ENCODE measurements at places on chromosomes 3 and 15.

- no peak for DNase-seq
These were observed at the start of gene KNG1 for GRCh38 chr3:186717039-186717457. Gene KNG1, plus strand, starts transcription at chr3:186717359. Its CDS starts 184 bp downstream, at chr3:186717543.

DNA sequence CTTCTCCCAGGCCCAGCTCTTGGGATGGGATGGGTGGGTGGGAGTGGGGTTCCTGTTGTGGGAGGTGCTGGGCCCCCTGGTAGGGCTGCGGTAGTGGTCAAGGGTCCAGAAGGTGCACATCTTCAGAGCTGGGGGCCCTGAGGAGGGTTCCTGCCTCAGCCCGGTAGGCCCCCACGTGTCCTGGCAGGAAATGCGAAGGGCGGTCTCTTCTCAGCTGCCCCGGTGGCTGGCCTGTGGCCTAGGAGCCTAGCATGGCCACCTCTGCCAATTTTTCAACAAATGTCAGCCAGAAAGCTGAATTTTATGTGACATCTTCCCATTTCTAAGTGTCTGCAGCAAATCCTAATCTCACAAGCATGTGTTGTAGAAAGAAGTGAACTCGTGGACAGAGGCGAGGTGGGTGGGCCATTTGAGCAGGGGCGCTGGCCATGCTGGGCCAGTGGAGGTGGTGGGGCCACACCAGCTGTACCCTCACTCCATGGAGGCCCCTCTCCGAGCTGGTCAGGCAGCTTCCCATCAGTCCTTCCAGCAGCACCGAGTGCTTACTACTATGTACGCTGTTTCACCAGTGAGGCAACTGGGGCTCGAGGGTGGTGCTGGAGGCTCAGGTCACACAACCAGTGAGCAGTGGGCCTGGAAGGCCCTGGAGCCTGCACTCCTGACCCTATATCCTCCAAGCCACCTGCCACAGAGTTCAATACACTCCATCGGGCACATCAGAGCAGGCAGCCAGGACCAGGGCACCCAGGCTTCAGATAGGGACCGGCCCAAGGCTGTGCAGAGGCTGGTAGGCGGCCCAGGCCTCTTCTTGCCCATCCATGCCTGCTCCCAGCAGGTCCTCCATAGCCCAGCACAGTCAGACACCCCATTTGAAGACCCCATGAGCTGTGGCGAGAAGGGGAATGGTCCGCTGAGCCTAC lies 23.2 kb downstream of the FBLN2 start:
- no peak for DNase-seq

- no peak for DNase-seq
These were observed 88.5 kb upstream of the NANOGP8 start for GRCh38 chr15:35173444-35174118.

DNA sequence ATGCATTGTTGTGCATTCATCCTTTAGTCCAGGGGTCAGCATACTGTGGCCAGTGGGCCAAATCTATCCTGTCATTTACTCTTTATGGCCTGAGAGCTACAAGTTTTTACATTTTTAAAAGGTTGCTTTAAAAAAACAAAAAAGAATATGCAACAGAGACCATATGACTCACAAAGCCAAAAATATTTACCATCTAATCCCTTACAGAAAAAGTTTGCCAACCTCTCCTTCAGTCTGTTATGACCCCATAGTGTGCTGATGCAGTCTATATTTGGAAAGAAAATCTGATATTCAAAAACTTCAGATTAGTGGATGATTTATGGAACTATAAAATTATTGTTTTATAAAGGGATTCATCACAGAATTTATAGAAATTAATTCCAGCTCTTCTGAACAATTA lies 237.5 kb upstream of the IL12A start:
- DNase-seq = no peak

GRCh38 chr3:108430540-108430939 lies 79.9 kb downstream of the MYH15 start:
- DNase-seq = no peak

- DNase-seq = peak; percentile 65
These were observed 654 bp downstream of the PIK3CA start for GRCh38 chr3:179148616-179149405.

- DNase-seq = no peak
These were observed 11.9 kb upstream of the TRH start for GRCh38 chr3:129962600-129962999.

- DNase-seq = no peak
These were observed 500.1 kb downstream of the PYDC2 start for GRCh38 chr3:191961022-191961421.

DNA sequence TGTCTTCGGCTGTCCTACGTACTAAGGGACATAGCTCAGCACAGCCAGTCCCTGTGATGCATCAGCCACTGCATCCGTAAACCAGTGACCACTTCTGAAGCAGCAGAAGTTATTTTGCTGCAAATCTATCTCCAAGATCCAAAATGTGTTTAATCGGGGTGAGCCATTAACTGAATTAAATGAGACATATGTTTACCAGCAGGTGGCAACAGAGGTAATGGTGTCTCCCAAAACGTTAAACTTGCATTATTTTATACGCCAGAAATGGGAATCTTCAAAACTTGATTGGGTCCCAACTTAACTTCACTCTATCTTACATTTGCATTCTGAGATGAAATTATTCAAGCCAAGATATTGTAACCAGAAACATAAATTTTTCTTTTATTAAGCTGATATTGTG lies 75.3 kb upstream of the BOC start:
- DNase-seq = no peak

- DNase-seq = no peak
These were observed 163.8 kb downstream of the LSAMP start for GRCh38 chr3:116281313-116282143.

GRCh38 chr3:98623572-98624280 lies 30.3 kb upstream of the CPOX start:
- DNase-seq = no peak

DNA sequence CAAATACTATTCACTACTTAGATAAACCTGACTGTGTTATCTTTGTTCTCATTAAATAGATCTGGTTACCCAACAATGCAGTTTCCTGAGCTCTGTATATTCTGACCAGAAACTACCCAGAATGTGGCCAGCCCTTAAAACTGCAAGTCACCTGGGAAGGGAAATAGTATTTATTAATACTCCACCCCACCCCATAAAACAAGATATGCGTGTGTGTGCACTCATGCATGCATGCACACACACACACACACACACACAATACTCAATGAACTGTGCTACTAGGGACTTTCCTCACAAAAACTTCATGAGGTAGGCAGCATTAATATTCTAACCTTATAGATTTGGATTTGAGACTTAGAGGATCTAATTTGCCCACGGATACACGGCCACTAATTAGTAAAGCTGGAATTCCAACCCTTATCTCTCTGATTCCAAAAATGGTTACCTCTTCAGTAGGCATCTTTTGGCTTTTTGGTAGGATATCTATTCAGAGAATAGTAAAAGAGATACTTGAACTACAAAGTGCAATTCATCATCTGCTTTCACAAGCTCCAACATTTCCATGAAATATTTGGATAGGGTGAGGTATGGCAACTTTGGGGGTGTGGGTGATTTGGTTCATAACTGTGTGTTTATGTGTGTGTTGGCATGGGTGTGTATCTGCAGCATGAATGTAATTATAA lies 197.0 kb upstream of the CFAP20DC start:
- DNase-seq = no peak

DNA sequence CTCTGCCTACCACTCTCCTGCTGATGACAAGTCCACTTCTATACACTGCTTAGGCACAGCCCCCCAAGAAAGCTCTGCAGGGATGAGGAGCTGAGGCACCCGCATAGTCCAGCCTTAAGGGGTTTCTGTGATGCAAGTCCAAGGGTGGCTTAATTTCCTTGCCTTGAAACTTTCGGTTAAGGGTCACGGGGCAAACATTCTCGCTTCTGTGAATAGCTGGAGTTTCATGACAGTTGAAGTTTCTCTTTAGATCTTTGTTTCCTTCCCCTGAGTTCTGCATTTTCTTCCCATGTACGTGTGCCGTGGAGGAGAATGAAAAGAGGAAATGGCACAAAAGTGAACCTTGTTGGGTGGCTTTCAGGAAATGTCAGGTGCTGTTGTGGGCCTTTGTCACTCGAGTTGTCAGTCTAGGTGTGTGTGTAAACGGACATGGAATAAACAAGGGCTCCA lies 7.0 kb downstream of the GPR160 start:
- DNase-seq = no peak

GRCh38 chr3:194687638-194688199 lies 2.0 kb downstream of the FAM43A start:
- DNase-seq = peak; percentile 62

DNA sequence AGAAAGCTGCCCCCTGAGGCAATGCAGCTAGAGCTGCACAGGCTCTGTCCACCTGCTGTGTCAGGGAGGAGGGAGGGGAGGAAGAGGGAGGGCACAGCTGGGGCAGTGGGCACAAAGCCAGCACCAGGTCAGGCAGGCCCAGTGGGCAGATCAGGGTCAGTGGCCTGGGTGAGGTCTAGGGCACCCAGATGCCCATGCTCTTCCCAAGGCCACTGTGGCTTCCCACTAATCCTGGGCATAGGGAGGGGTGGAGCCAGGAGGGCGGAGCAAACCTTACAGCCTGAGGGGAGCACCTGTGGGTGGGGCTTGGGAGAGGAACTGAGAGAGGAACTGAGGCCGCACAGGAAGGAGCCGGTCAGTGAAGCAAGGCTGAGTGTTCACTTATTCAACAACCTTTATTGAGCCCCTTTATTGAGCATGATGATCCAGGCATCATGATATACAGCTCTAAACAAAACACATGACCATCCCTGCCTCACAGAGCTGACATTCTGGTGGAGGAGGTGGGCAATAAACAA lies 55.0 kb downstream of the RHCG start:
- DNase-seq = no peak

DNA sequence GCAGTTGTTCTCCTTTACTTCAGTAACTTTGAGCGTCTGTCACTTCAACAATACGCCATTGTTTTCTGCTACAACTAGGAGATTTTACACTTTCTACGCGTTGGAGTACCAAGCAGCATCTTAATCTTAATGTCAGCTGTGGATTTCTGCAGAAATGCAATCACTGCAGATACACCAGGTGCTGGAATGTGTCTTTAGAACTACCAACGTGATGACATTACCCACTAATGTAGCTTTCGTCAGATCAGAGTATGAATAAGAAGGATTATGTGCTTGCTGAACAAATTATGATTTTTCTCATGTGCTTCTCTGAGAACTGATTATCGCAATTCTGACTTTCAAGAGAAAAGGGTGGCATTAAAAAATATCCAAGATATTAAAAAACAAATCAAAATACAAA lies 77.5 kb upstream of the CNTN3 start:
- DNase-seq = no peak

GRCh38 chr3:191387441-191388077 lies 57.2 kb upstream of the UTS2B start:
- DNase-seq = no peak

- DNase-seq = no peak
These were observed 36.4 kb downstream of the SUCNR1 start for GRCh38 chr3:151909681-151910405.

DNA sequence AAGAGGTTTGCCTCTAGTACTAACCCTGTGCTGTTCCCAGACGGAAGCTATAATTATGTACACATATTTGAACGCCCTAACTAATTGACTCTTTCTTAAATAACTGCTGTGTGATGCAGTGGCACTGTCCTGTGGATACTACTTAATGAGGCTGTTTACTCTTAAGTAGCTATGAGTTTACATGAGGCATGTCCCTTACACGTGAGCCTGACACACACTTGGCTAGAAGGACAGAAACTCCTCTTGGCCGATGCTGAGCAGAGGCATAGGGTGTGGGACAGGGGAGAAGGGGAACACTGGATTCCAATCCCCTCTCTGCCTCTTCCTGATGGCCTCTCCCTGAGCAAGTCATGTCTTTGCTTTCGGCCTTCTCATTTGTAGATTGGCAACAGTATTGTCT lies 21.9 kb downstream of the EHD4 start:
- DNase-seq = no peak

DNA sequence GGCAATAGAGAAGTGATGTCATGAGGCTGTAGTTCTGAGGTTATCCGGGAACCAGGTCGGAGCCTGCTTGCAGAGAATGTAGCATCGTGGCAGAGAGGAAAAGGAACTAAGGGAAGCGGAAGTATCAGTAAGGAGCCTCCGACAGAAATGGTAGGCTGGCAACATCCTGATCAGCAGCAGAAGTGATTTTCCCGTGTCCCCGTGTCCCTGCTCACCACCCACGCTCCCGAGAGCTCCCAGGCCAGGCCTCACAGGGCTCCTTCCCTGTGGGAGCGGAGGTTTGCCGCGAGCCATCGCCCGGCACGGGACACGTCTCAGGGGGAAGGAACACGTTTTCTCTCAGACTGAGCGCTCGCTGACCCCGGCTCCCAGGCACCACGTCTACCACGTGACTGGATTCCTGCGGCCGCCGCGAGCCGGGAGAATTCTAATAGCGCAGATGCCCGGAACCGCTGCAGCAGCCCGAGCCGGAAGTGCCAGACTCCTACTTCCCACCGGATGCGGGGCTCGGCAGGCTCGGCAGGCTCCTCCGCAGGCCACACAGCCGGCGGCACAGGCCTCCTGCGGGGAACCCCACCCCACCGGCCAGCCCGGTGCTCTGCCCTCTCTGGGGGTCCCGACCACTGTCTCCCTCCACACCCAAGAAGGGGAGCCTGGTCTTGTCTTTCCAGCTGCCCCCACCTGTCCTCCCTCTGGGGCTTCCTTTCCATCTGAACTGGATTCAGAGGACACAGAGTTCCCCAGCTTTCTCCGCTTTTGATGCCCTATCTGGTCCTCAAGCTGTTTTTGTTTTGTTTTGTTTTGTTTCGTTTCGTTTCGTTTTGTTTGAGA lies 99.3 kb downstream of the BDH1 start:
- DNase-seq = peak; percentile 5

DNA sequence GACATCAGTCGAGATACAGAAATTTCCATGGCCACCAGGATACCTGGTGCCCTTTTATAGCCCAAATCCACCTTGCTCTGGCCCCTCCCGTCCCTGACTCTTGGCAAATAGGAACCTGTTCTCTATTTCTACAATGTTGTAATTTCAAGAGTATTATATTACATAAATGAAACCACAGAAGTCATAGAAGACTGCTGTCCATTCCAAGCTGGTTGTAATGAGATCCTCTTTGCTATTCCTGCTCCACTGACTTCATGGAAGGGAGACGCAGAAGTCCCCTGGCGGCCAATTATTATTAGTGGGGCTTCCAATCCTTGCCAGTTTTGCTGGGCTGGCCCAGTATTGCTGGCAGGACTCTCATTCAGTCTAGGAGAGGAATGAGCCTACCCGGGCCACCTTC lies 26.6 kb downstream of the DCP1A start:
- no peak for DNase-seq

Measured in effector CD4-positive, alpha-beta T cell (primary cell).